ENCODE measurements at places on chromosomes 12 and 14.

DNA sequence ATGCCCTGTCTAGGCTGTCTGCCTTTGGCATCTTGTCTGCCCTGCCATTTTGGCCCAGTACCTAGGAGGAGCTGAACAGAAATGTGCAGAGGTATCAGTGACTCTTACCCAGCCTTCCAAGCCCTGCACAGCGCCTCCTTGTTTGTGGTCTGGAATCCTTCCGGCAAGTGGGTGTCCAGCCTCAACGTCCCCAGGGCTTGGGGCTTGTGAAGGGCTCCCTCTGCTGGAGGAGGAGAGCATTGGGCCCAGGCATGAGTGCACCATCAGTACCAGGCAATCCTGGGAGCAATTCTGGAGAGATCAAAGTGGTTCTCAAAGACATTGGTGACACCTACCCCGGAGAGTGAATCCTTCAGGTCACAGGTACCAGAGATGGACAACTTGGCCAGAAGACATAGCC is 2.4 kb upstream of the TCL1B start:
- DNase-seq, result no peak

DNA sequence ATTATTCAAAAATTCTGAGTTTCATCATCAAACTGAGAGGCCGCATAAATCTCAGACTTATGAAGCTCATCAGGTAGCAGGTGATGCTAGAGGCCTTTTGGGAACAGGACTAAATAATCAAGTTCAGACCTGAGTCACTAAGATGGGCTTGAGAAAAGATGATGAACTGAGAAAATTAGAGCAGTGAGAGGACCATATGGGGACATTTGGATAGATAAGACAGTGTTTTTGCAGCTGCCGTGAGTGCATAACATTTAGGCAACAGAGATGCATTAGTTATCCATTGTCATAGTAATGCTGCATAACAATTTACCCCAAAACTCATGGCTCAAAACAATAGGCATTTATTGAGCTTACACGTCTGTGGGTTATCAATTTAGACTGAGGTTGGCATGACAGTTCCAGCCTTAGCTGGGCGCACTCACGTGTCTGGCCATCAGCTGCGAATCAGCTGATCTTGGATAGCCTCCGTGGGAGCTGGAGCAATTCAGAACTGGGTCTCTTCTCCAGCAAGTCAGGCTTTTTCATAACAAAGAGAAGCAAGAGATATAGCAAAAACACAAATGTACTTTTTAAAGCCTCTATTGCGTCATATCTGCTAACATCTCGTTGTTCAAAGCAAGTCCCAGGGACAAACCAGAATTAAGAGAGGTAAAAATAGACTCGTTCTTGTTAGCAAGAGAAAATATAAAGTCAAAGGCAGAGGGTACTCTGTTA is 72.8 kb downstream of the CAPZA3 start:
- DNase-seq, result no peak

DNA sequence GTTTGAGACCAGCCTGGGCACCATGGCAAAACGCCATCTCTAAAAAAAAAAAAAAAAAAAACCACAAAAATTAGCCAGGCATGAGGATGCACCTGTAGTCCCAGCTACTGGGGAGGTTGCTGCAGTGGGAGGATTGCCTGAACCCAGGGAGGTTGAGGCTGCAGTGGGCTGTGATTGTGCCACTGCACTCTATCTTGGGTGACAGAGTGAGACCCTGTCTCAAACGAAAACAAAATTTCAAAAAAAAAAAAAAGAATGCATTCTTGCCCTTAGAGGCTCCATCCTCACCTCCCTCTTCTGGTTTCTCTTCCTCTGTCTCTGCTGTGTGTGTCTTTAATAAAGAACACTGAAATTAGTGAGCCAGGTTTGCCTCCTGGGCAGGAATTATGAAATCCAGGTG is 107.8 kb downstream of the VCPKMT start:
- DNase-seq, result no peak

DNA sequence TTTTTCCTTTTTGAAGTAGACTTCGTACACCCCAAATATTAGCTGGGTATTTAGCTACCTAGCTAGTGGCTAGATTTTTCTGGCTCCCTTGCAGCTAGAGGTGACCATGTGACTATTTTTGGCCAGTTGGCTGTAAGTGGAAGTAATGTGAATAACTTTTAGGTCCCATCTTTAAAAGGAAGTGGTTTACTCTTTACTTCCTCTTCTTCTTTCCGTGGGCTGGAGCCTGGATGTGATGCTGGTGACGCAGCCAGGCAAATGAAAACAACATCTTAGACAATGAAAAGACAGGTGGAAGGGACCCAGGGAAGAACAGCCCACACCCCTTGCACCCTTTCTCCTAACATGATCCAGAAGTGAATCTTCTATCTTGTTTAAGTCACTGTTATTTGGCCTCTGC is 245.5 kb downstream of the ATP23 start:
- no peak for DNase-seq

- DNase-seq, result no peak
These were observed 6.1 kb downstream of the ATP2B1 start for GRCh38 chr12:89702503-89702902.

DNA sequence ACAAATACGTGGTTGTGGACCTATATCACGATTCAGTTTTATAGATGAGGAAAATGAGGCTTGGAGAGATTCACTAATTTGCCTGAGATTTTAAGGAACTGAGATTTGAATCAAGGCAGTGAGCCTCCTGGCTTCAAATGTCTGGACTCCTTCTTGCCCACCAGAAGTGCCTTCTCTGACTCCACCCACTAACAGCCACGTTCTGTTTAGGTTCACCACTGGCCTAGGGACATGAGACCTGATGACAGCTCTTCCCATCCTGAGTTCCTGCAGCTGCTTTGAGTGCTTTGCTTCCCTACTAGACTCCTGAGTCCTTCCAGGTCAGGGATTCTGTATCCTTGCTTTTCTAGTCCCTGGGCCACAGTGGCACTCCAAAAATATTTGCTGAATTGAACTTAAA is 57.1 kb downstream of the PLBD1 start:
- no peak for DNase-seq

GRCh38 chr12:64883264-64884163 is 59.1 kb downstream of the TBC1D30 start:
- DNase-seq, result no peak

- no peak for DNase-seq
These were observed 153.2 kb upstream of the RBM19 start for GRCh38 chr12:114119316-114119715.

GRCh38 chr12:69688021-69688420 is 11.1 kb downstream of the BEST3 start:
- DNase-seq, result no peak

- no peak for DNase-seq
These were observed 21.5 kb downstream of the CCDC88C start for GRCh38 chr14:91396013-91396660.

GRCh38 chr14:99073431-99073830 is 198.6 kb downstream of the BCL11B start:
- no peak for DNase-seq

- DNase-seq, result no peak
These were observed 34.1 kb upstream of the ABCC9 start for GRCh38 chr12:21975293-21975692.

DNA sequence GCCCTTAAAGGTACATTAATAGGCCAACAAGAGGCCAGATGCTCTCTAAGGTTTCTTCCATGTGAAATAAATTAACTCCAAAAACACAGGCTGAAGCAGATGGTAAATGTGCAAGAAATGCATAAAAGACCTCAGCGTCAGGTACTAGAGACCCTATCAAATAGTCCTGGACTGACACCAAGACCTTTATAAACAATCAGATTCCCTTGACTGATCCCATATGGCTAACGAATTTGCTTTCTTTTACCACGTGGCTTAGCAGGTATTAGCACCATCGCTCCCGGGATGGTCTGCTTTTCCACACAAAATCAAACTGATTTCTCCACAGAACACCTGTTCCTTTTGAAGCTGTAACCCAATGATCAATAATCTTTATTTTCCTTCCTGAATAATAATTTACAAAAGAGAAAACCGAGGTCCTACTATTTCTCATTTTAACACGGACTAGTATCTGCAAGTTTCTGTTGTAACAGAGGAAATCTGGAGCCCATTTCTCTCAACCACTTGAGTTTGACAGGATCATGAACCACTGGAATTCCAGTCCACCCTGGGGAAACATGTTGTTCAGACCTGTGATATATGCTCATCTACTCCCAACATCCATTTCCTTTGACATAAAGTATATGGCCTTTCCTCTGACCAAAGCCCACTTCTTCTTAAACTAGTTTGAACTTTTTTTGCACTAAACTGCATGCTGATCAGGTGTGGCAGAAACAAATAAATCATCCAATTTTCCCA is 48.2 kb upstream of the DAAM1 start:
- DNase-seq, result no peak

DNA sequence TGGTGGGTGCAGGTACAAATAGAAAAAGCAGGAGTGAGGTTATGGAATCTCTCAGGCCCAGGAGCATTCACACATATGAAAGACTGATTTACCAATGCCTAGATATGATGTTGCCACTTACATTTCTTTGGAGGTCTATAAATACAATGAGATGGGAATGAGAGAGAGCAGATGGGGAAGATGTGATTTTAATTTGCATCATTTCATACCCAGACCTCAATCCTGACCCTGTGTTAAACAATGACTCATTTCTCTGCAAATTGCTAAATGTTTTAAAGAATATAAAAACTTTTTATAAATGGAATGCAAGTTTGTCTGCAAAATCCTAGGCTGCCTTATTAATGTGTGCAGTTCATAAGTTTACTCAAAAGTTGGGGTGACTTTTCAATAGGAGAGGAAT is 38.6 kb upstream of the GNG2 start:
- no peak for DNase-seq

DNA sequence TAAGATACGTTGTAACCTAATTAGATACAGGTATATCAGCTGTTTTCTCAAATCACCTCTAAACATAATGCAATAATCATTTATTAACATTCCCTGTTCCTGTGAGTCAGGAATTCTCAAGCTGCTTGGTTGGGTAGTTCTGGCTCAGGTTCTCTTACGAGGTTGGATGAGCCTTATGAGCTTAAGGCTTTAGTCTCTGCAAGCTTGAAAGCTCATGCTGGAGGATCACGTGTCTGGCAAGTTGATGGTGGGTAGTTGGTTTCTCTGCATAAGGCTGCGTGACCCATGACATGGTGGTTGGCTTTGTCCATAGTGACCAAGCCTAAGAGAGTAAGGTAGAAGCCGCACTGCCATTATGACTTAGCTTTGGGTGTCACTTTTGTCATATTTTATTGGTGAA is 62.0 kb downstream of the PLEKHA5 start:
- DNase-seq, result no peak

DNA sequence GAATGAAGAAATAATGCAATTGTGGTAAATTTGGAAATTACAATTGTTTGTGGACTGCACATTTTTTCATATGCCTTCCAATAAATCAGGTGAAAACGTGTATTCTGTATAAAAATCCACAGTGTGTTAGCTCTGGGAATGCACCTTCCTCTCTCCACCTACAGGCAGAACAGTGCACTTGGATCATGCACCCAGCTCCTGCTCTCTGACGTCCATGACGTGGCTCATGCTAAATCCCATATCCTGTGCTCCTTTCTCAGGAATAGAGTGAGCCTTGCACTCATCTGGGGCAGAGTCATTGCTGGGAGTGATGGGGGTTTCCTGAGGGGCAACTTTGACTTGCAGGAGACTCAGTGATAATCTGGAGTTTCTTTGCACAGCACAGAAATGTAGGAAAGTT is 1282.1 kb downstream of the TMEM121 start:
- DNase-seq, result no peak

DNA sequence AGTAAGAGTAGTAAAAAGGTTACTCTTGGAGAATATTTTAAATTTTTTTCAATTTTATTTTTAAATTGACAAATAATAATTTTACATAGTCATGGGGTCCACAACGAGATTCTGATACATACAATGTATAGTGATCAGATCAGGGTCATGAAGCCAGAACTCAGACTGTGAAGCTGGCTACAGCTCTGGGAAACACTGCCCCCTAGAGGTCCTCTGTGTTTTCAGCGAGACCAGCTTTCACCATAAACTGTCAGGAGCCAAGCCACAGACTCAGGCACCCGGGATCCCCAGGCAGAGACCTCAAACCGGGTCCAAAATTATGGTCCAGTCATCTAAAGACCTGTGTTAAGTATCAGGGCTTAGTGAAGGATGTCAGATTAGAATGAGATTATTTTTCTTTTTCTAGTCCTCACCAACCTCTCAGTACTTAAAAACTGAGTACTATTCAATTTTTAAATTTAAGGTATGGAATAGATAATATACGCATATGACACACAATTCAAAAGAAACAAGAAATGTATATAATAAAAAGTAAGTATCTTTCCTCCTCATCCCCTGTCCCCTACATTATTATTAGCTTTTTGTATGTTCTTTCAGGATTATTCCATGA is 397.1 kb downstream of the MDGA2 start:
- no peak for DNase-seq

- no peak for DNase-seq
These were observed 268.8 kb downstream of the TTC8 start for GRCh38 chr14:89093083-89093730.

Data from left renal cortex interstitium (tissue), 4 donors.